T-helper 2 cell (primary cell): ENCODE measurements at places on chromosomes 3 and 15.

DNA sequence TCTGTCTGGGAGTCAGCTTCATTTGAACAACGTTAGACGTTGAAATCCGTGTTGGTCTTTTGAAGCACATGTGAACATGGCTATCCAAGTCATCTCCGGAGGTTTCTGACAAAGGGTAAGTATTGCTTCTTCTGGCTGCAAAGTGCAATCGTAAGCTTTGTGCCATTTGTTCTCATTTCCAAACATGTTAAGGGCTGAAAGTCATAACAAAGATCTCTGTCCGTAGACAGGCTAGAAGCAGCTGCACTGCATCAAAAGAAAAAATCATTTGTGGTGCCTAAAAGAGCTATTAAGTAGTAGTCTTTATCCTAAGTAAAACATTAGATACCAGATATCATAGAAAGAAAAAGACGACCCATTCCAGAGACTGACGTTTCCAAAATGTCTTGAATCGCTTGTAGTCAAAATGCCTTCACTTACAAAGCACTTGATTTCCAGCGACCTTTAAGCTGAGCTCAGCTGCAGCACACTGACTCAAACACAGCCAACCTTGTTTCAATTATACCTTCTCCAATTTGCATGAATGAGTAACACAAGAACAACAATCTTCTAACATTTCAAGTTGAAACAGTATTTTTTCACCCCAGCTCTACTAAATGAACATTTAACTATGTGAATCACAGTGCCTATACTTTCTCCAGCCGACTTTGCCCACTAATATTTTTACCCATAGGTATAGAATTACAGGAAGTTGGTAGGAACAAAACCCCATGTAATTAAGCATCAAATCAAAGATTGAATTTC is 76.6 kb downstream of the NEDD4 start:
- no peak for DNase-seq

DNA sequence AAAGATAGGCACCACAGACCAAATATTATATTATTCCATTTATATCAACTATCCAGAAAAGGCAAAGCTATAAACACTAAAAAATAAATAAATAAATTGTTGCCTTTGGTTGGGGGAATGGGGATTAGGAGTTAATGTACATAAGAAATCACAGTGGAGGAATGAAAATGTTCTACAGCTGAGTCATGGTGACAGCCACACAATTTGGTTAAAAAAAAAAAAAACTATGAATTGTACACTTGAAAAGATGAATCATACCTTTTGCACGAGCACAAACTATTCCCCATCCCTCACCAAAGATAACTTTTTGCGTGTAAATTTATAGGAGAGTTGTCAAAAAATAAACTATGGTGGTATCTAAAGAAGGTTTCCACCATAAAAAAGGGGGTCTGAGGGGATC is 103.2 kb downstream of the TBC1D5 start:
- DNase-seq, result no peak

GRCh38 chr3:9067352-9067975 is 104.2 kb upstream of the RAD18 start:
- DNase-seq, result no peak

GRCh38 chr3:34408088-34408487 is 609.7 kb downstream of the PDCD6IP start:
- DNase-seq, result no peak

DNA sequence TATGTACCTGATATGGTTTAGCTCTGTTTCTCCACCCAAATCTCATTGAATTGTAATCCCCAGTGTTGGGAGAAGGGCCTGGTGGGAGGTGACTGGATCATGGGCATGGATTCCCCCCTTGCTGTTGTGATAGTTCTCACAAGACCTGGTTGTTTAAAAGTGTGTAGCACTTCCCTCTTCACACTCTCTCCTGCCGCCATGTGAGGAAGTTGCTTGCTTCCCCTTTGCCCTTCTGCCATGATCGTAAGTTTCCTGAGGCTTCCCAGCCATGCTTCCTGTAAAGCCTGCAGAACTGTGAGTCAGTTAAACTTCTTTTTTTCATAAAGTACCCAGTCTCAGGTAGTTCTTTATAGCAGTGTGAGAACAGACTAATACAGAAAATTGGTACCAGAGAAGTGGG is 93.1 kb downstream of the C3orf70 start:
- no peak for DNase-seq

GRCh38 chr15:50633653-50634052 is 52.9 kb downstream of the TRPM7 start:
- DNase-seq, result no peak

DNA sequence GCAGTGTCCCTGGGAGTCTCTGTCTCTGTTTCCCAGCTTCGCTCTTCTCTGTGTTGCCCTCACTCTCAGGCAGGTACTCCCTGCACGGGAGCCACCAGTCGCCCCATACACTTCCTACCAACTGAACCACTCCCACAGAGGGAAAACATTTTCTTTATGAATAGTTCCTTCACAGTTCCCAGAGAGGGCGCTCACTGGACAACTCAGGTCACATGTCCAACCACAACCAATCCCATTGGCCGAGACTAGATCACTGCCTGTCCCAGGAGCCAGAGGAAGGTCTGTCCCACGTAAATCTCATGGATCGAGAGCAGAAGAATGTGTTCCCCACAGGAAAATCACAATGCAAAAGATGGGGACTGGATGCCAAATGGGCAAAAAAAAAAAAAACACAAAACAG is 26.1 kb downstream of the GRK7 start:
- no peak for DNase-seq

GRCh38 chr3:184316792-184317191 is 2.4 kb downstream of the EIF4G1 start:
- no peak for DNase-seq

DNA sequence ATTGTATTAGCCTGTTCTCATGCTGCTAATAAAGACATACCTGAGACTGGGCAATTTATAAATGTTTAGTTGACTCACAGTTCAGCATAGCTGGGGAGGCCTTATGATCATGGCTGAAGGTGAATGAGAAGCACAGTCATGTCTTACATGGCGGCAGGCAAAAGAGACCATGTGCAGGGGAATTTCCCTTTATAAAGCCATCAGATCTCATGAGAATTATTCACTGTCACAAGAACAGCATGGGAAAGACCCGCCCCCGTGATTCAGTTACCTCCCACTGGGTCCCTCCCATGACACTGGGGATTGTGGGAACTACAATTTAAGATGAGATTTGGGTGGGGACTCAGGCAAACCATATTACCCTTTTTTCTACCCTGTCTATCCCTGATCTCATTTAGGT is 51.5 kb upstream of the MYZAP start:
- no peak for DNase-seq

GRCh38 chr3:15360788-15361493 is 28.6 kb upstream of the SH3BP5 start:
- DNase-seq, result no peak

GRCh38 chr3:123757281-123757940 is 126.7 kb downstream of the MYLK start:
- DNase-seq, result no peak

GRCh38 chr3:15327941-15328340 is 4.4 kb downstream of the SH3BP5 start:
- no peak for DNase-seq

- DNase-seq, result no peak
These were observed 268.7 kb downstream of the TBC1D5 start for GRCh38 chr3:17473761-17474160.

DNA sequence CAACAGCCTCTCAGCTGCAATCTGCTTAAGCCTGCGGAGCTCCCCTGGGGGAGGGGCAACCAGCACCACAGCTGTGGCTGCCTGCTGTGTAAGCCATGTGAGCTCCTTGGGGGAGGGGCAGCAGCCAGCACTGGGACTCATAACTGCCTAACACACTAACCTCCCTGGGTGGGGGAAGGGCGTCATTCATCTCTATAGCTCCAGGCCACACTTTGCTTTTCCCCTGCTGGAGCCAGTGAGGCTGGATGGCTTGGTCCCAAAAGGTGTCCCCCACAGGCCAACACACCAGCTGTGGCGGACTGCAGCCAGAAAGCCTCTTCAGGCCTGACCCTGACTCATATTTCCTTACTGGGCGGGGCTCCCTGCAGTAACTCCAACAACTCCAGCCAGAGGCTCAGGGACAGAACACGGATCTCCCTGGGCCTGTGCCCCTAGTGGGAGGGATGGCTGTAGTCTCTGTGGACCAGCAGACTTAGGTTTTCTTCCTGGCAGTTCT is 129.8 kb downstream of the PPM1L start:
- peak; percentile 76 for DNase-seq

- DNase-seq, result no peak
These were observed 46.9 kb downstream of the NOX5 start for GRCh38 chr15:69061414-69061842.

- no peak for DNase-seq
These were observed 115.1 kb upstream of the PLXNA1 start for GRCh38 chr3:126867863-126868200.

DNA sequence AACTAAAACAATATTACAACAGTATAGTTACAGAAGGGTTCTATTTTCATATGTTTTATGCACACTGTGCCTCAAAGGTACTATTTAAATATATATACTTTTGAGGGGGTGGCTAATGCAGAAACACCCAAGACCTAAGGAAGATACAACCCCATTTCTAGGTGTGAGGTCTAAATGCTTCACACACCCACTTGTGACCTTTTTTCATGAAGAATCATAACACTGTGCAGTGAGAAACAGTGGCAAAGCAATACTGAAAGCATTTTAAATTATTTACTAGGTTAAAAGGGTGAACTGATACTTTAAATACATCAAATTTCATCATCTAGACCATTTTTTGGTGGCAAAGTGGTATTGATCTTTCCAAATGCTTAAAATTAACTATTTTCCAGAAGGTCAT is 67.4 kb downstream of the SATB1 start:
- DNase-seq, result no peak

DNA sequence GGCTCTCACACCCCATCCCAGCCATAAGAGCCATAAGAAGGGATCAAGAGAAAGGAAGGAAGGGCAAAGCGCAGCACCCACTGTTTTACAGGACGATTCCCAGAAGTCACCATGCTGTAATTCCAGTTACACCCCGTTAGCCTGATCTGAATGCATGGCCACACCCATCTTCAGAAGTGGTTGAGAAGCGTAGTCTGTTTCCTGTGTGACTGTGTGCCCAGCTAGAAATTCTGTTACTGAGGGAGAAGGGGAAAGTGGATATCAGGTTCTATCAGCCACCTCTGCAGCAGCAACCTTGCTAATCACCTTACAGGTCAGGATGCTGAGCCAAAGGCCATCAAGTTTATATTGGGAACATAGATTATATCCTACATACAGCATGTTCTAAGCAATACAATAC is 260.0 kb downstream of the ABHD5 start:
- no peak for DNase-seq

DNA sequence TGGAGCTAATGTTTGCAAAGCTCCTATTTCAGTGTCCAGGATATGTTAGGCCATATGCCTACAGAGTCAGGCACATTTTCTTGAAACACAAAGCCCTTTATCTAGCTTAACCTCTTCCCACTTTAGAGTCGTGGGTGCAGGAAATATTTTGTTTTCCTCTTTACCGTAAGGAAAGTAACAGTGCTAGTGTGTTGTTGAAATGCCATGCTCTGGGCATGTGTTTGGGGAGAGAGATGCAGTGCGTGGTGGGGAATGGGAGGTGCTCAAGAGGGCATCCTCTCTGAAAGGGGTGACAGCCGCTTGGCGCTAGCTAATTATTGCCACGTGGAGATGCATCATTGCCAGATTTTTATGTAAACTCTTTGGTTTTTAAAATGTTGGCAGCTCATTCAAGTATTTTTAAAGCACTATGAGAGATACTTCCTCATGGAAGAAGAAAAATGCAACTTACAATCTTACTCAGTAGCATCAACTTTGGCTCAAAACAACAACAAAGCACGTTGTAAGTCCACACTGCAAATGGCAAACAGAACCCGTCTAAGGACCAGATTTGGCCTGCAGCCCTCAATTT is 152.6 kb downstream of the LPP start:
- no peak for DNase-seq

DNA sequence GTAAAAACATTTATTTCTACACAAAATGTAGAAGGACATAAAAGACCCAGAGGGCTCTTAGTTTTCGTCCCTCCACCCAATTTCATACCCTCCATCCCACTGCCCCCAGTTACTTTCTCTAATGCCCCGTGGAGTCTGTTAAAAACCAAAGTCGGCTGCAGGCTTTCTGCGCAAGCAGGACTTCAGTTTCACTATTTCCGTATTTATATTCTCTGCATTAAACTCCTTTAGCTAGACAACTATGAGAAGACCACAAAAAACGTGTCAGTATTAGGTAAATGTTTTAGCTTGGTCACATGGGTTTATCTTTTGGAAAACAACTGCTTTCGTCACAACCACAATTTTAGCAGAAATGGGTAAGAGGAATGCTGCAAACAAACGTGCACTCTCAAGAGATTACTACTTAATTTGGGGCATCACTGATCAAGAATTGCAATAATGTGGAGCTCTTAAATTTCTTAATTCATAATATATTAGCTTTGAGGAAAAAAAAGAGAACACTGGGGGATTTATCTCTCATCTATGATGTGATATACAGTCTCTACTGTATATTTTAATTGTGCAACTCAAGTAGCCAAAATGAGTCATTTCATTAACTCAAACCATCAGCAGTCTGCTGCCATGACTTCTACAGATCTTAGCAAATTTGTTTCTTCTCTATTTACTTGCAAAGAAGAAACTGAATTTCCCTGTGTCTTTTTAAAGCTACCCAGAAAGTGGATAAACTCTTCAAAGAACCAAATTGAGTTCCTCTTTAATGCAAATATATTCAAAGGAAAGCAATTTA is 740 bp upstream of the NSMCE3 start:
- DNase-seq, result peak; percentile 6

- no peak for DNase-seq
These were observed 96.2 kb downstream of the CLSTN2 start for GRCh38 chr3:140031170-140031569.

- no peak for DNase-seq
These were observed 197.4 kb downstream of the KLHL25 start for GRCh38 chr15:85597155-85597815.

- DNase-seq, result no peak
These were observed 177.9 kb upstream of the TLE3 start for GRCh38 chr15:70275461-70276138.

DNA sequence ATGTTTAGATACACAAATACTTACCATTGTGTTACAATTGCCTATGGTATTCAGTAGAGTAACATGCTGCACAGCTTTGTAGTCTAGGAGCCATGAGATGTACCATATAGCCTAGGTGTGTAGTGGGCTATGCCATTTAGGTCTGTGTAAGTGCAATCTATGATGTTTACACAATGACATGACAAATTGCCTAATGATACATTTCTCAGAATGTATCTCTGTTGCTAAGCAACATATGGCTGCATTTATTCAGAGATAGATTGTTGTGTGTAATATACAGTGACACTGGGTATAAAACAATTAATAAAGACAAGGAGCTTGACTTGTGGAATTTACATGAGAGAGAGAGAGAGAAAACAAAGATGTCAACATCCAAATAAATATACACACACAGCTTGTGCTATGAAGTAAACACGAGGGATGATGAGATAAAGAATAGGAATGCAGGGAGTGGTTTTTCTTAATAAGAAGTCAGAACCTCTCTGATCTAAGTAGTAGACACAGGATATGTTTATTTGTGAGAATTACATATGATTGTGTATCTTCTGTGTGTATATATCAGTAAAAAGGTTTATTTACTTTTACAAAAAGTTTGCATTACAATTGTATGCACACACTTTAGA is 110.0 kb downstream of the KCNAB1 start:
- no peak for DNase-seq

GRCh38 chr15:69631978-69632377 is 179.4 kb downstream of the RPLP1 start:
- no peak for DNase-seq

- no peak for DNase-seq
These were observed 831.7 kb downstream of the CADM2 start for GRCh38 chr3:85790445-85791030.
